Peyer's patch (tissue), 4 donors: ENCODE measurements at places on chromosomes 12 and 14.

GRCh38 chr12:114434341-114434740, 28.4 kb upstream of the TBX5 start:
- DNase-seq: no peak

DNA sequence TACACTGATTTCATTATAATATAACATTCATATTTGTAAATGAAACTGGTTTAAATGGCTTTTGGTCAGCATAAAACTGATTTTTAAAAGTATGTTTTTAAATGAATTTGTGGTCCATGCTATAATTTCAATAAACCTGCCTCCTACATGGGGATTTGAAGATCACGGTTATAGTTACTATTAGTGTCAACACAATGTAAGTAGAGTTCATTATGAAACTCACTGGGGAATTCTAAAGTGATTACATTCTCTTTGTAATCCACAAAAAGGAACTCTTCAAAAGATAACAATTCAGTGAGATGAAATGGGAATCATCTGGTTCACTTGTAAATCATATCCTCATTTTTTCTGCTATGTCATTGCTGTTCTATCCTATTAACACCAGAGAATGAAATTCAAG, 204.5 kb upstream of the G2E3 start:
- no peak for DNase-seq

GRCh38 chr12:64110864-64111263, 111.2 kb downstream of the KICS2 start:
- DNase-seq: no peak

DNA sequence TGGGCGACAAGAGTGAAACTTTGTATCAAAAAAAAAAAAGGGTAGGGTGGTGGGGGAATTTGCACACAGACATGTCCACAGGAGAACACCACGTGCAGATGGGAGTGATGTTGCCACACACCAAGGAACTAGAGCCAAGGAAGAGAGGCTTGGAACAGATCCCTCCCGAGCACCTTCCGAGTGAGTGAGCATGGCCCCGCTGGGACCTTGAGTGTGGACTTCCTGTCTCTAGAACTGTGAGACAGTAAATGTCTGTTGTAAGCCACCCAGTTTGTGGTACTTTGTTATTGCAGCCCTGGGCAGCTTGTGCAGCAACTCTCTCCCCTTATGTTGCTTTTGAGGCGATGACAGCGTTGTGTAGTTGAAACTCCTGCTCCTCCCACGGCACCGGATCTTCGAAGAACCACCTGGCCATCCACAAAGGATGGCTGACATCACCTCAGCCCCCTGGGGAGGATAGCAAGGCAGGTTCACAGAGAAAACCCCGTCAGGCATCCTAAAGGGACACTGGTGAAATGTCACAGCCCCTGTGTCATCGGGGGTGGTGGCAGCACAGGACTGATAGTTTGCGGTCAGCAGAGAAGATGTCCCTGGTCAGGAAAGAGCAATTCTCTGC, 54.7 kb upstream of the PLEKHG3 start:
- DNase-seq: no peak

DNA sequence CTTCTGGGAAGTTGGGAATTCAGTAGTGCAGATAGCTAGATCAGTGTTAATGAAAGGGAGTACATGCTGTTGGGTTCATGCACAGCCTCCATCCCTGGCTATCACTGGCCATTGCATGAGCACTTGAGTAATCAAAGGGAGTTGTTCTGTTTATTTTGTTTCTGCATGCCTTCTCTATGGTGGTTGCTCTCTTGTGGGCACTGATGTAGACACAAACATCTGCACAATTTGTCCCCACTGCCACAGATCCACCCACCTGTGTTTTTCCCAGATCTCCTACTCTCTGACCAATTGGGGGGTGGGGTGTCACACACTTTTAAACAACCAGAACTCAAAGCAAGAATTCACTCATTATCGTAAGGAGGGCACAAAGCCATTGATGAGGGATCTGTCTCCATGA, 89.7 kb upstream of the DHRS4 start:
- no peak for DNase-seq

- DNase-seq: no peak
Observed at GRCh38 chr12:38788106-38788505, 117.3 kb downstream of the CPNE8 start.

DNA sequence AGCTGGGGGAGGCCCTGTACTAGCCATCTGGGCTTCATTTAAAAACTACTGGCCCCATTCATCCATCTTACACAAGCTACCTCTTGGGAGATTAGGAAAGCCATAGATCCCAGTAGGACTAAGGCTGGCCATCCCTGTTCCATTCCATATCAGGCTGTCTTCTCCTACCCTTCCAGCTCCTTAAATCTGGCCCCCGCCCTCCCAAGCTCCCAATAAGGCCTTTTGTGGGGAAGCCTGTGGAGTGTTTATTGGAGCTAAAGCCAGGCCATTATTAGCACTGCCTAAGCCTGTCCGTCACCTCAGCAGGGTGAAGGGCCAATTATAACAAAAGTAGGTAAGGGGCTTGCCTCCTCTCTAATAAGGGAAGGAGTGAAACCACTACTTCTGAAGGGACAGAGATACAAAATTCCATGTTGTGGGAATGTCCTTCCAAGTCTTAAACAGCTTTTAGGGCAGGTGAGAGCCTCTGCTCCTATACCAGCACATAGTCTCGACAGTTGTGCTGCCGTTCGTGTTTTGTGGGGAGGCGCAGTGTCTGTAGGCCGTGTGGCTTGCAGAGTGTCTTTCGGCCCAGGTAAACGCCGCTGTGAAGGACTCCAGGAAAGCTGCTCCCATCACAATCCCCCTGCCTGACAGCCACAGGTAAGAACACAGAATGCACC, 3.7 kb downstream of the MYL6 start:
- DNase-seq: no peak

- DNase-seq: no peak
Observed at GRCh38 chr12:53501615-53502181, 615 bp downstream of the TARBP2 start.

DNA sequence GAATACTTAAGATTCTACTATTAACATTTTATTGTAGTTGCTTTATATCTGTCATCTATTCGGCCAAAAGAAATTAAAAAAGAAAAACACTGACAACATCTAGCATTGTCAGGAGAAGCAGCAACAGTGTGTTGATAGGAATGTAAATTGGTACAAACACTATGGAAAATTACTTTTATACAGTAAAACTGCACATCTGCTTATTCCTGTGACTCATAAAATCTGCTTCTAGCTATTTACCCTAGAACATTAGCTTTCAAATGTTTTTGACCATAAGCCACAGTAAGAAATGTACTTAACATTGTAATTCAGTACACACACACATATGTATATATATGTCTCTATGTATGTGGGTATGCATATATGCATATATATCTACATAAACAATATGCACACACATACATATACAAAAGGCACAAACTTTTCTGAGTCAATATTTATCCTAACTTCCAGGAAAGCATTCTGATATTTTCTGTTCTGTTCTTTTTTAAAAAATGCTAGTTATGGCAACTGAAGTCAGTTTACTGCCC, 278.9 kb upstream of the GARIN2 start:
- DNase-seq: no peak

DNA sequence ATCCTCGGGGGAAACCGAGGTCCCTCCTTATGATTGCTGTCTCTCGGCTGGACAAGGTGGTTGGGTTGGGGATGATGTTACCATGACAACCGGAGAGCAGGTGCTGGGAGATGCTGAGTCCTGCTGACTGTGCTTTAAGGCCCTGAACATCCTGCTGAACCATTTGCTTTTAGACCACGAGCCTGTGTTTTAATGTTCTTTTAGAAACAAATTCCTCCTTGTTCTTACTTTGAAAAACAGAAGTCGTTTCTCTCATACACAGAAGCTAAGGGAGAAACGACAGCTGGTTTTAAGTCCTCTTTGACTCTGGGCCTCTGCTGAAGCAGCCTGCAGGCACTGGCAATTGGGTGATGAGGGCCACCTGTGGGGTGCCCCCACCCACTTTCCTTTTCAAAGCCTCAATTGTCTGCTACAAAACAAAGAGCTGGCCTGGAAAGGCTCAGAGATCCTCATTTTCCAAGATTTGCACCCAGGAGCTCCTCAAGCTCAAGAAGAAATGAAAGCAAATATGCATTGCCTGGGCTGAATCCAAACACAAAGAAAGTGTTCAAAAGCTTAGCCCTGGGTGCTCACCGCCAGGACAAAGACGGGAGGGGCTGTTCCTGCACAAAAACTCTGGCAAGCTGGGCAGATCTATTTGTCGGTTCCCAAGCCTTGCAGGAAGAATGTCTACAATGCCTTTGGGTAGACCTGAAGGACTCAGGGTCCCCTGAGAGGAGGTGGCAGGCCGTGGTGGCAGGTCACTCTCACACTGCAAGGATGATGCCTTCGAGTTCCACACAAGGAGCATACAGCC, 90.0 kb upstream of the CLMN start:
- no peak for DNase-seq

DNA sequence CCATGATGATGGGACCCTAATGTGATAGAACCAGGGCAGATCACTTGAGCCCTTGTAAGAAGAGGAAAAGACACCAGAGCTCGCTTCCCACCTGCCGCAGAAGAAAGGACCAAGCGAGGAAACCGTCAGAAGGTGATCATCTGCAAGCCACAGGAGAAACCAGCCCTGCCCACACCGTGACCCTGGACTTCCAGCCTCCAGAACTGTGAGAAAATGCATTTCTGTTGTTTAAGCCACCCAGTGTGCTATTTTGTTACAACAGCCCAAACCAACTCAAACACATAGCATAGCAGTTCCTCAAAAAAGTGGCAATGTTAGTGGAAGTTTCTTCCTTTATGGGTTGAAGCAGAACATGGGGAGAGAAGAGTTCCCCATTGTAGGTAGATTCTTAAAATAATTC, 107.9 kb upstream of the BCL2L14 start:
- no peak for DNase-seq

- DNase-seq: peak; percentile 54
Observed at GRCh38 chr12:13941258-13942249, 39.8 kb downstream of the GRIN2B start.

GRCh38 chr12:66258011-66258410, 44.3 kb upstream of the HELB start:
- DNase-seq: no peak

- DNase-seq: no peak
Observed at GRCh38 chr14:95133282-95133681, 24.0 kb downstream of the DICER1 start.

DNA sequence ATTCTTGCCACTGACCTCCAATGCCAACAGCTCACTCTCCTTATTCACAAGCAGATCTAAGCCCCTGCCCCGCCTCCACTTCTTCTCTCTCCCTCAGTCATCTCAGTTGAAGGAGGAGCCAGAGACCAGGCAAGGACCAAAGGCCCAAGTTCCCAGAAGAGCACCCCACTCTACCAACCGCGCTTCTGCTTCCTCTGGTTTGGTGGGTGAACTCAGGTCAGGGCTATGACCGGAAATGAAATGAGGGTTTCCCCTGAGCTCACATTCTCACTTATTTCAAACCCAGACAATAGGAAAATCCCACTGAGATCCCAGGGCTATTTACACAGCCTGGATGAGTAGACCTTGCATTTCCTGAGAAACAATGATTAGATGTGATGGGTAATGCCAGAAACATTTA, 9.9 kb downstream of the DPF3 start:
- no peak for DNase-seq

- no peak for DNase-seq
Observed at GRCh38 chr12:57534991-57535543, 11.9 kb downstream of the DCTN2 start.

DNA sequence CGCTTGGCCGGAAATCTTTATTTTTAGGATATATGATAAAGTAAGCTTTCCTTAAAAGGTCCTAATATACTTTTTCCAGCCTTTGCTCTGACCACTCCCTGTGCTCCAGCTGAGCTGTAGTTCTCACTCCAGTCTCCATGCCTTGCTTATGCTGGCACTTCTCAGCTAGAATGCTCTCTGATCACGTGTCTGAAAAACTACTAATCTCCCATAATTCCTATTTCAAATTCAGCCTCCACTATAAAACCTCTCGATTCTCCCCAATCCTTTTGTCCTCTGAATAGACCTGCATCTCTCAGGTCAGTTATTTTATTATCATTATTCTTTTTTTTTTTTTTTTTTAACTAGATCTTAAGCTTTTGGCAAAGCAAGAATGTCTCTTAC, 3.7 kb downstream of the BIN2 start:
- DNase-seq: no peak

- no peak for DNase-seq
Observed at GRCh38 chr12:120614848-120615247, 25.6 kb upstream of the CABP1 start.

GRCh38 chr12:17333287-17333686, 727.3 kb upstream of the LMO3 start:
- no peak for DNase-seq

GRCh38 chr14:89293314-89293916, 123.6 kb downstream of the FOXN3 start:
- no peak for DNase-seq

DNA sequence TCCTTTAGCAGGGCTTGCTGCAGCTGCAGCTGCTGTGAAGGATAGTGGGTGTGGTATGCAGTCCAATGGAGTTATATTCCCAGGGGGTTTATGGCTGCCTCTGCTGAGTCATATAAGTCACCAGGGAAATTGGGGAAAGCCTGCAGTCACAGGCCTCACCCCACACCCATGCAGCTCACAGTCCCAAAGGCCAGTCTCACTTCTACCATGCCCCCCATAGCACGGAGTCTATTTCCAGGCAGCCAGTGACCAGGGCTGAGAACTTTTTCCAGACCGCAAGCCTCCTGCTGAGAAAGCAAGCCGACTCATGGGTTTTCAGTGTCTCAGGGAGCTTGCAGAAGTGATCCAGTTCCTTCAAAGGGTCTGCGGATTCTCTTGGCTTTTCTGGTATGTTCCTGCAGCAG, 322.4 kb upstream of the CLEC14A start:
- DNase-seq: no peak

DNA sequence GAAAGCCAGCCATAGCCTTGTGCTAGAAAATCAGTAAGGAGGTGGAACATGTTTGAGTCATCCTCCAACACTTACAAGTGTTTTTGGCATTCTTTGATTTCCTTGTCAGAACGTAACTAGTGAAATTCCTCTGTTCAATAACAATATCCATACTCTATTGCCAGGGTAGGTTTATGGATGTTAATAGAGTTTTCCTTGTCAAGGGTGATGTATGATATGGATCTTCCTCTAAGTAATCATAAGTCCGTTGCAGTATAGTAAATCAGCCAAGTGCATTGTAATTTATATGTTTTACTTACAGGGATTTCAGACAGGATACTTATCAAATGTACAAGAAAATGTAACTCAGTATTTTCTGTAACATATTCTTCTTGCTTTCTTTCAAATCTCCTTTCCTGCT, 19.4 kb downstream of the NAV3 start:
- no peak for DNase-seq
